ENCODE measurements at places on chromosomes 2 and 18. TPM values are rescaled to one million over a fixed set of nuclear protein-coding genes. Genes with fewer than 3 reads are reported as not detected.

DNA sequence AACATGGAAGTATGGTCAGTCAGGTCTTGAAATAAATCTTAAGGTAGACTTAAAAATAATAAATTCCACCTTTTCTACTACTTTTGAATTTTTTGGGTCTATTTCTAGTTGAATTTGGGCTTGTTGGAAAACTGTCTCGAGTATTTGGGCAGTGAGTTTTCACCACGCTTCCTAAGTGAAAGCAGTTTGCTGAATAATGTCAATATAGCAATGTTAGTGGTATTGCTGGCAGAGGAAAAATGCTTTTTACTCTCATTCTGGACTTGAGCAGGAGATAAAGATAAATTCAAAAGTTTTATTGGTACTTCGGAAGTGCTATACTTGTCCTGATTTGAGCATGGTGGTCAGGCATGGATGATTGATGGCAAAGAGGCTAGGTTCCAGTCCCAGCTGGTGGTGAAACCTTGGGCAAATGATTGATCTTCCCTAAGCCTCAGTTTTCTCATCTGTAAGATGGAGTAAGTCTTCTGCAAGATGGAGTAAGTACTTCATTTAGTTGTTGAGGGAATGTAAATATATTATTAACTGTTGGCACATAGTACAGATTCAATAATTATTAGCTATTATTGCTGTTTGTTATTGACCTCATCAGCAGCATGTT lies 503.5 kb upstream of the ZEB2 start:
- no peak for DNase-seq

Gene CWC22
- total RNA-seq, result 10.1 TPM

Gene NR4A2
- total RNA-seq, result 0.25 TPM

GRCh38 chr18:56541793-56542192 lies 96.6 kb downstream of the TXNL1 start:
- DNase-seq, result no peak

Gene TMEM200C
- under 0.01 TPM for total RNA-seq

Gene REG3G
- total RNA-seq, result not detected

DNA sequence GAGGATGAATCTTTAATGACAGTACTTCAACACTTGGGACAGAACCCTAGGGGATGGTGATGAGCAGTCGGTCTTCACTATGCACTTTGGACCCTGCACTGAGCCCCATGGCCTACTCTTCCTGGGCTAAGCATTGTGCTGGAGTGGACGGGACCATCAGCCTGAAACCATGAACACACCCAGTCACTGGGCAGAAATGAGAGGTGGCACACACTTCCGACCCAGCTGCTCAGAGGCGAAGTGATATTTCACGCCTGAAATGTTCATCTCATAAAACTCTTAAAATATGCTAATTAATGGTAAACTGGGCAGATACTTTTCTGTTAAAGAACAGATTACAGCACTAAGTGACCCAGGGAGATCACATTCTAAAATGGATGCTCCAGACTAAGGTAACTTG lies 150.3 kb upstream of the NDUFV2 start:
- no peak for DNase-seq

DNA sequence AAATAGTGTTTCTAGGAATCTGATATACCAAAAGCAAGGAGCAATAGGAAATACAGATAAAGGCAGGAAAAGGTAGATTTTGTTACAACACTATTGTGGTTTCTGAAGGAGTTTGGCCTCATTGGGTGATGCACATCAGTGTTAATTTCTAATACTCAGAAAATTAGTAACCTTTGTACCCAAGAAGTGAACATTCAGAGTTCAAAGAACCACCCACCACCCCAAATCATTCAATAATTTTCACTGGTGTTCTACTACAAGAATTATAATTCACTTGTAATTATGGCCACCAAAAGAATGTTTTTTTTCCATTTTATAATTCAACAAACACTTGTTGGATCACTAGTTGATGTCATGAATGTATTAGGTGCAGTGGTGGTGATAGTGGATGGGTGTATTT lies 183.3 kb downstream of the UBE2E3 start:
- no peak for DNase-seq

GRCh38 chr2:176111309-176111663 lies 4.2 kb downstream of the HOXD11 start:
- no peak for DNase-seq
